Right atrium auricular region (tissue), 2 donors: ENCODE measurements at places on chromosomes 2 and 18. TPM values are rescaled to one million over a fixed set of nuclear protein-coding genes. Genes with fewer than 3 reads are reported as not detected.

DNA sequence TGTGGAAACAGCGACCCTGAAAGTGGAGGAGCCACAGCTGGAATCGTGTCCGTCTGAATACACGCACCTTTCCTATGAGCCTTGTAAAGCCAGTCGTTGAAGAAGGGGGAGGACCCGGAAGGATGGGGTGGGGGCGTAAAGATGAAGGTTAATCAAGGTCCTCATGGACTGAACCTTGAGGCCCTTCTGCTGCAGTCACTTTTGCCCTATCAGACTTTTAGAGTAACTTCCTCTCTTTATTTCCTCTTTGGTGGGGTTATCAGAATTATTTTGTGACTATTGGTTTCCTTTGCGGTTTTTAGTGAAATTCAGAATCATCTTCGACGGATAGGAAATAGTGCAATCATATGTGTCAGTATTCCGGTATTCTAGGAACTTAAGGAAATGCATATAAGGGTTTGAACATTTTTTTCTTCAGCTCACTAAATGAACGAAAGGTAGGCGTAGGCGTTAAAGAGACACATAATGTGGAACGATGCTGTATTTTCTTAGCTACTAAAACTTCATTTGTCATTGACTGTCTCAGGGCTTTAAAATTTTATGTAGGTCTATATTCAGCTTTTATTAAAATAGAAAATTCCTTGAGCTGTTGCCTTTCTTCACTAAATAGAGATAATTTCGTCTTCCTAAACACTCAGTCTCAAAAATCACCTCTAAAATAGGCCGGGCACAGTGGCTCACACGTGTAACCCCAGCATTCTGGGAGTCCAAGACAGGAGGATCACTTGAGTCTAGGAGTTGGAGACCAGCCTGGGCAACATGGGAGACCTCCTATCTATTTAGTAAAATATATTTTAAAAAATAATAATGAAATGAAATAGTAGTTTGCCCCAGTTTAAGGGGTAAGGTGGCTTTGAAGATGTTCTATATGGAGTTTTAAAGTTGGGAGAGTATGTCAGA, 1.4 kb upstream of the YES1 start:
- no peaks in the 10 kb centered on the region for H3K36me3 ChIP-seq
- H3K27me3 ChIP-seq: no peaks in the 10 kb centered on the region
- peak overlapping the region; percentile 95 for H3K27ac ChIP-seq
- no peak for DNase-seq
- H3K4me3 ChIP-seq: peak overlapping the region; percentile 81
- peaks cover 22% of the 10 kb centered on the region for H3K4me1 ChIP-seq

GRCh38 chr2:154240316-154240715, 368.6 kb downstream of the GALNT13 start:
- no peak for DNase-seq
- no peak overlapping the region for H3K27ac ChIP-seq
- H3K4me1 ChIP-seq: no peaks in the 10 kb centered on the region
- no peak overlapping the region for H3K4me3 ChIP-seq
- no peaks in the 10 kb centered on the region for H3K27me3 ChIP-seq

GRCh38 chr2:42488297-42488696, 5.5 kb downstream of the KCNG3 start:
- peaks cover 3% of the 10 kb centered on the region for H3K4me1 ChIP-seq
- H3K27me3 ChIP-seq: peaks cover 6% of the 10 kb centered on the region
- H3K36me3 ChIP-seq: no peaks in the 10 kb centered on the region
- no peak overlapping the region for H3K27ac ChIP-seq

GRCh38 chr2:154133823-154134222, 262.1 kb downstream of the GALNT13 start:
- no peak for DNase-seq
- H3K4me1 ChIP-seq: no peaks in the 10 kb centered on the region
- no peak overlapping the region for H3K27ac ChIP-seq
- H3K4me3 ChIP-seq: no peak overlapping the region
- no peaks in the 10 kb centered on the region for H3K36me3 ChIP-seq

GRCh38 chr2:196334710-196335109, 163.3 kb upstream of the STK17B start:
- no peak overlapping the region for H3K27ac ChIP-seq
- no peak for DNase-seq
- H3K4me3 ChIP-seq: no peak overlapping the region
- H3K36me3 ChIP-seq: no peaks in the 10 kb centered on the region
- peaks cover 9% of the 10 kb centered on the region for H3K4me1 ChIP-seq

DNA sequence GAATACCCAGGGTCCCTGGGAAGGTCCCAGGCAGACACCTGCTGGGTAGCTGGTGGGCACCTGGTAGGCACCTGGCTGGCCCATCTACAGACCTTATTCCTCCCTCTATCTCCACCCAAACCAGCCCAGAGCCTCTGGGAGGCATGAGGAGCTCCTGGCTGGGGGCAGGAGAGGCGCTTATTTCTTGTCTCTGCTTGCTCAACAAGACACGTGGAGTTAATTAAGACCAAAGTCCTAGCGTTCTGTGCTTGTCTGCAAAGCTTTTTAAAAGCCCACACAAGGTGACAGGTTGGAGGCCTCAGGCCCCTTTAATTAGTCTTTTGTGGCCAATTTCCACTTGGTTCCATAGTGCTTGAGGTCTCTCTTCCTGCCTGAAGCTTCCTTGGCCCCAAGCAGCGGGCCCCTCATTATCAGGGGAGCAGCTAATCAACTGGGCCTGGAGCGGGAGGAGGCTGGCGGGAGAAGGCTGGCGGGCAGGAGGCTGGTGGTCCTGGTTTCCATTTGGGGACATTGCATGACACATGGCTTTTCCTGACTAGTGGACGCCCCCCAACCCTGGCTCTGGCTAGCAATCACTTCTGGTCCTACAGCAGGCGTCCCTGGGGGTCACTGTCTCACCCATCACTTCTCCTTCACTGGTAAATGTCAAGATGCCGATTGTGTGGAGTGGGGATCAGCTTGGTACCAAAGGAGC, 65.4 kb upstream of the HDAC4 start:
- H3K4me1 ChIP-seq: no peaks in the 10 kb centered on the region
- DNase-seq: no peak
- H3K4me3 ChIP-seq: no peak overlapping the region
- H3K27ac ChIP-seq: no peak overlapping the region
- H3K27me3 ChIP-seq: no peaks in the 10 kb centered on the region

- H3K27ac ChIP-seq: peak overlapping the region; percentile 46
- peaks cover 8% of the 10 kb centered on the region for H3K27me3 ChIP-seq
- H3K4me1 ChIP-seq: no peaks in the 10 kb centered on the region
- H3K4me3 ChIP-seq: peak overlapping the region; percentile 48
- peaks cover 4% of the 10 kb centered on the region for H3K36me3 ChIP-seq
These were observed 11.9 kb downstream of the NR4A2 start for GRCh38 chr2:156320486-156321098.

DNA sequence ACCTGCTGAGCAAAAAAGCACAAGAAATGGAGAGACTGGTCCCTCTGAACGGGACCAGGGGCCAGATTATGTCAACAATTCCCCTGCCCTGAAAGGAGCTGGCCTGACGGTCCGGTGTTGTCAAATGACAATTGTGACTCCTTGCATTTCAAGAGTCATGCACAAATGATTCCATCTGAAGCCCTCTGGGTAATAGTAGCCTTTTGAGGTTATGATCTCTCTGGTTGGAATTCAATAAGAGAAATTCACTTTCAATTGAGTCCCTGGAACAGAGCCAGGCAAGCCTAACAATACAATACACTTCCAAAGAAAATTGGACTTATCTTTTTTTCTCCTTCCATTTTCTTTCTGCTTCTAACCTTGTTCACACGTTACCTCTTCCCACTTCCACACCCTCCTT, 116.9 kb downstream of the C1D start:
- H3K27me3 ChIP-seq: no peaks in the 10 kb centered on the region
- DNase-seq: no peak
- H3K36me3 ChIP-seq: no peaks in the 10 kb centered on the region
- no peak overlapping the region for H3K27ac ChIP-seq
- no peak overlapping the region for H3K4me3 ChIP-seq

- H3K27me3 ChIP-seq: no peaks in the 10 kb centered on the region
- peaks cover 11% of the 10 kb centered on the region for H3K4me1 ChIP-seq
These were observed 12.1 kb upstream of the TTN start for GRCh38 chr2:178819147-178819875.

GRCh38 chr2:71528749-71529148, 75.4 kb downstream of the DYSF start:
- peaks cover 27% of the 10 kb centered on the region for H3K36me3 ChIP-seq
- no peak overlapping the region for H3K4me3 ChIP-seq
- DNase-seq: no peak
- no peak overlapping the region for H3K27ac ChIP-seq
- no peaks in the 10 kb centered on the region for H3K27me3 ChIP-seq
- H3K4me1 ChIP-seq: no peaks in the 10 kb centered on the region

GRCh38 chr18:58578321-58578720, 50.6 kb downstream of the ALPK2 start:
- no peaks in the 10 kb centered on the region for H3K4me1 ChIP-seq
- H3K27ac ChIP-seq: peak overlapping the region; percentile 82
- no peaks in the 10 kb centered on the region for H3K36me3 ChIP-seq
- no peak for DNase-seq
- H3K4me3 ChIP-seq: no peak overlapping the region

DNA sequence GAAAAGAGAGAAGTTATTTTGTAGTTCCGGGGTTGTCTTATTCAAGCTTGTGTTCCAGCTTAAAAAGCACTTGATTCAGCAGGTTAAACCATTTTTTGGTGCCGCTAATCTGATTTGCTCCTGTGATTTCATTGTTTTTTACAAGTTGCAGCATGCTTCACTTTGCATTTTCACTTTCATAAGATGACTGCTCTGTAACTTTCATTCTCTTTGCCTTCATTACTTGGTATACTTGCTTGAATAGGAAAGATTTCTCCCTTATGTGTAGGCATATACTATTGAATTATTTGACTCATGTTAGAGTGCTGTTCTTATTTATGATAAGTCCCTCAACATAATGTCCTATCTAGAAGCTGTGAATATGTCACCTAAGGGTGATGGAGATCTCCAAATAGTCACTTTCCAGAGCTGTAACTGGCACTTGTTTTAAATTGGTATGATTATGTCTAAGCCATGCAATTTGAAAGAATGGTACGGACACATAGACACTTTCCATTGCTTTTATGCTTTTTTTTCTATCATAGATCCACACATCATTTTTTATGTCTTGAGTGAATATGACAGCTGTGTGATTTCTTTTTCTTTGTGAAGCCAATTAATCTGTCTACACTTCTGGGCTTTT, 254.5 kb downstream of the DSEL start:
- H3K27ac ChIP-seq: no peak overlapping the region
- H3K27me3 ChIP-seq: no peaks in the 10 kb centered on the region
- peaks cover 16% of the 10 kb centered on the region for H3K4me1 ChIP-seq
- H3K36me3 ChIP-seq: no peaks in the 10 kb centered on the region

DNA sequence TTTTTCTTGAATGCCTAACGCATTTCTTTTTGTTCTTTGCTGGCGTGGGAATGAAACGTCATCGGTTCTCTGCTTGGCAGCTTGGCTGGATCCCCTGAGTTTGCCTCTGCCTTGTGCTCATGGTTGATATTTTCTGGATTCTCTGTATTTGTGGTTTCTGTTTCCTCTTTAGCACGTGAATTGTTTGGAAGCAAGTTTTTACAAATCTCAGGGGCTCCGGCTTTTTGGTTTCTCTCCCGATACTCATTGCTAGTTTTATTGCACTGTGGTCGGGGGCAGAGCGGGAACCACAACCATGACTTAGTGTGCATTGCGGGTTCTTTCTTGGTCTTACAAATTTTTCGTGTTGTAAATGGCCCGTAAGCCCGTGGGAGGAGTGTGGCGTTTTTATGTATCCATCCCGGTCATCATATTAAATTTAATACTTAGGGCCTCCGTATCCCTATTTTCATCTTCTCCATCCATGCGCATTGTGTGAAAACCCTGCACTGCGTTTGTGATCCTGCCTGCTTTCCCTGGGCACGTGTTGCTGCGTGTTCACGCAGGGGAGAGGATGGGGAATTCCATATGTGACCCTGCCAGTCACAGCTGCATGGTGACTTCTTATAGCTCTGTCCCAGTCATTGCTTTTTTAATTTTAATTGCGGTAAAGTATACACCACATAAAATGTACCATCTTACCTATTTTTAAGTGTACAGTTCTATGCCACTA, 9.4 kb downstream of the RAMP1 start:
- H3K27ac ChIP-seq: no peak overlapping the region
- H3K36me3 ChIP-seq: no peaks in the 10 kb centered on the region
- H3K4me3 ChIP-seq: no peak overlapping the region
- no peaks in the 10 kb centered on the region for H3K27me3 ChIP-seq
- DNase-seq: peak; percentile 52
- H3K4me1 ChIP-seq: no peaks in the 10 kb centered on the region

- no peaks in the 10 kb centered on the region for H3K4me1 ChIP-seq
- DNase-seq: no peak
- no peak overlapping the region for H3K4me3 ChIP-seq
- no peaks in the 10 kb centered on the region for H3K27me3 ChIP-seq
- H3K36me3 ChIP-seq: no peaks in the 10 kb centered on the region
- no peak overlapping the region for H3K27ac ChIP-seq
These were observed 246.1 kb downstream of the NRXN1 start for GRCh38 chr2:50785816-50786215.

GRCh38 chr18:7234091-7234490, 3.2 kb downstream of the LRRC30 start:
- no peaks in the 10 kb centered on the region for H3K36me3 ChIP-seq
- DNase-seq: no peak
- H3K4me1 ChIP-seq: peaks cover 30% of the 10 kb centered on the region
- no peak overlapping the region for H3K4me3 ChIP-seq
- H3K27ac ChIP-seq: peak overlapping the region; percentile 60

DNA sequence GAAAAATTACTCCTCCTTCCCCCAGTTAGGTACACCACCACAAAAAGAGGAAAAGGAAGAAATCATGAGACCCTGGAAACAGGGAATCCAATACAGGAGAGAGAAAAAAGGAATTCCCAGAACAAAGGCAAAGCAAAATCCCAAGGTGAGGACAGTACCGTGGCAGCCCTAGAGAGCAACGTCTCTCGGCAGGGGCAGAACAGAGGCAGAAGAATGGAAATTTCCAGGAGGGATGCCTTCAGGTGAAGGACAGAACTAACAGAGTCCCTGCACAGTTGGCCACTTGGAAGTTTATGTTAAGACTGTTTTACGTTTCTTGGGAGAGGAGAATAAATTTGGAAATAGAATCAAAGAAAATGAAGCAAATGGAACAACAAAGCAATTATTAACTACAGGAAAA, 27.7 kb downstream of the GRB14 start:
- no peaks in the 10 kb centered on the region for H3K4me1 ChIP-seq
- H3K36me3 ChIP-seq: no peaks in the 10 kb centered on the region
- no peaks in the 10 kb centered on the region for H3K27me3 ChIP-seq
- no peak for DNase-seq
- H3K27ac ChIP-seq: no peak overlapping the region

- no peaks in the 10 kb centered on the region for H3K36me3 ChIP-seq
- no peaks in the 10 kb centered on the region for H3K27me3 ChIP-seq
- no peak overlapping the region for H3K27ac ChIP-seq
- no peak overlapping the region for H3K4me3 ChIP-seq
These were observed 128.0 kb upstream of the SP5 start for GRCh38 chr2:170587117-170587516.

GRCh38 chr18:47628240-47628781, 302.1 kb downstream of the SMAD2 start:
- H3K4me1 ChIP-seq: no peaks in the 10 kb centered on the region
- no peaks in the 10 kb centered on the region for H3K36me3 ChIP-seq

Gene ANKRD29
- 2.2 TPM for total RNA-seq

Gene LHCGR
- not detected for total RNA-seq

Gene FAM161A
- total RNA-seq: 1.8 TPM

Gene ZNF396
- total RNA-seq: 0.30 TPM

Gene RASGRP3
- total RNA-seq: 56.3 TPM

Gene CPS1
- total RNA-seq: 1.9 TPM

Gene AGAP1
- total RNA-seq: 17.2 TPM

Gene TMEFF2
- not detected for total RNA-seq

Gene SLC30A3
- 5.7 TPM for total RNA-seq

Gene PLEKHA3
- total RNA-seq: 11.1 TPM

Gene DIPK1C
- 2.6 TPM for total RNA-seq

Gene GPD2
- 29.1 TPM for total RNA-seq

Gene AKAIN1
- not detected for total RNA-seq

Gene PID1
- total RNA-seq: 24.0 TPM

Gene TFCP2L1
- total RNA-seq: 0.44 TPM

Gene OTOS
- total RNA-seq: not detected

Gene EVA1A
- total RNA-seq: 0.47 TPM
